ENCODE measurements at places on chromosomes 1 and 21. TPM values are rescaled to one million over a fixed set of nuclear protein-coding genes. Genes with fewer than 3 reads are reported as not detected.

The NUP210L gene
- polyA plus RNA-seq = not detected

GRCh38 chr1:171716616-171717015 is 25.2 kb downstream of the VAMP4 start:
- peak; percentile 49 for DNase-seq

DNA sequence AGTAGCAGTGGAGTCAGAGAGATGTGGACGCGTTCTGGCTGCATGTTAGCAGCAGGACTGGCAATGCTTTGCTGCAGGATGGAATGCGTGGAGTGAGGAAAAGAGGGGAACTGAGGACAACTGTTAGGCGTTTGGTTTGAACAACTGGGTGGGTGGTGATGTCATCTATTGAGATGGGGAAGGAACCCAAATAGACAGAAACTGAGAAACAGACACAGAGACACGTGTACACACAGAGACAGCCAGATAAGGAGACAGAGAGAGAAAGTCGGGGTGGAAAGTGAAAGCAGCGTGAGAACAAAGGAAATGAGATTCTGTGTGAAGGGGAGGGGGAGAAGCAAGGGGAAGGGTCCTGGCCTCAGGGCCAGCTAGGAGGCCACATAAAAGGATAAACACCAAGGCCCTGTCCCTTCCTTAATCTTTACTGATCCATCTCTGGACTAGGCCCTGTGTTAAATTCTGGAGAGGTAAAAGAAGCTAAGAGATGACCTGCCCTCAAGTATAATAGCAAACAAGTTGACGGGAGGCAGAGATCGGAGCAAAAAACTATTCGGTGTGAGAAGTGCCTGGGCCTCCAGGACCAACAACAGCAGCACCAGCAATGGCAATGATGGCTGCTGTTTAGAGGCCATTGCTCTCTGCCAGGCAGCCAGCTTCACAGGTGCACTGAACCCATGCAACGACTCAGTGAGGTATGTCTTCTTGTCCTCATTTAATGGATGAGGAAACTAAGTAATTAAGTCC is 31.6 kb downstream of the VWA5B1 start:
- peak; percentile 20 for DNase-seq

DNA sequence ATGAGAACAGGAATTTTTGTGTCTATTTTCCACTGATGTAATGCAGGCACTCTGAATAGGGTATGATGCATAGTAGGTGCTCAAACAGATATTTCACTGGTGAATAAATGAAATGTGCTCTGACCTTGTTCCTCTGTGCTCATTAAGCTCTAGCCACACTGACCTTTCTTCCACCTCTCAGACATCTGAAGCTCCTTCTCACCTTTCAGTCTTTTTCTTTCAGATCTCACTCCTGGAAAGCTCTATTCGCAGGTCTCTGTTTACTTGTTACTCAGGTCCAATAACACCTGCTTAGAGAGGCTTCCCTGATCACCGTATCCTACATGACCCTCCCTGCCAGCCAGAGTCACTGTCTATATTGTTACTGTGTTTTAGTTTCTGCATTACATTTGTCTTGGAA is 59.2 kb upstream of the IVNS1ABP start:
- DNase-seq = no peak

DNA sequence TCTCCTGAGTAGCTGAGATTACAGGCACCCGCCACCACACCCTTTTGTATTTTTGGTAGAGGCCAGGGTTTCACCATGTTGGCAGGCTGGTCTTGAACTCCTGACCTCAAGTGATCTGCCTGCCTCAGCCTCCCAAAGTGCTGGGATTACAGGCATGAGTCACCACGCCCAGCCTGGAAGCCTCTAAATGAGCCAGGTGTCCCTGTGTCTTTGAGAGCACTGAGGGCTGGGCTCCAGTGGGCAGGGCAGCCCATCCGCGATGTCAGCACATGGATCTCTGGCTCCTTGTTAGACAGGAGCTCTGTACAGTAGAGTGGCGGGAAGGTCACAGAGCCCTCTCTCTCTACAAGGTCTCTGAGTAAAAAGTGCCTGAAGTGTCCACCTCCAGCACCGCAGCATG is 124.3 kb downstream of the PGBD5 start:
- no peak for DNase-seq

Measured in GM23248 (cell line).